Fibroblast of pulmonary artery (primary cell): ENCODE measurements at places on chromosomes 2 and 18.

- no peak for DNase-seq
These were observed 121.9 kb downstream of the MCFD2 start for GRCh38 chr2:46793423-46794416.

GRCh38 chr2:27940090-27940671, 49.7 kb downstream of the BABAM2 start:
- DNase-seq: no peak

GRCh38 chr18:6509417-6509816, 94.7 kb upstream of the L3MBTL4 start:
- DNase-seq: no peak

GRCh38 chr2:28362991-28363521, 29.6 kb upstream of the FOSL2 start:
- DNase-seq: no peak

- DNase-seq: no peak
These were observed 111.0 kb downstream of the CERS6 start for GRCh38 chr2:168566974-168567665.

DNA sequence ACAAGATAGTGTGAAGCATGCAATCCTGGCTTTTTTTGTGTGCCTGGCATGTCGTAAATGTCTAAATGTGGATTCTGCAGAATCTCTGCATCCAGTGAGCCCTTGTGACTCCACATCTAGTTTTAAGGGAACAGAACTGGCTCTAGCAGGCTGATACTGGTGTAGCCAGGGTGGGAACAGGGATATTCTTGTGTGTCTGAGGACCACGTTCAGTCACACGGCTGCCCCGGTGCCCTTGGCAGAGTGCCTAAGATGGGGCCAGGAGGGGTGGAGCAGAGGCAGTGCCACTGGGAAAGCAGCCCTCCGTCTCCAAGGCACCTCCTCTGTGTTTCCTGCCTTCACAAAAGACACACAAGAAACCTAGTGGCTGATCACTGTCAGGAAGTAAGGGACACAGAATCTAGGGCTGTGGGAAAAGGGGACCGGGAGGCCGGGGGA, 91.5 kb upstream of the PARD3B start:
- peak; percentile 26 for DNase-seq

DNA sequence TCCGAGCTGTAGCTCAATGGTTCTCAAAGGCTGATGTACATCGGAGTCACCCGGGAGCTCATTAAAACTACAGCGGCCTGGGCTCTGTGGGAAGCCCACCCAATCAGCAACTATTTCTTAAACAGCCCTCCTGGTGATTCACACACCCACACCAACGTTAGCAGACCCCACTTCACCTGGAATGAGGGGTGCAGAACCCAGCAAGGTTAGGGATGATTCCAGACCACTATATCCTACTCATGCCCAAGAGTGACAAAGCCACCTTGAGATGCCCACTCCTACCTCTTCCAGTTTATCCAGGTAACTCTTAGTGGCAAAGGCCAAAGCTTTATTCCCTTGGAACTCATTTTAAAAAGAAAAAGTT, 149.7 kb downstream of the RHBDD1 start:
- DNase-seq: no peak

GRCh38 chr2:130966149-130966774, 127.0 kb downstream of the FAM168B start:
- no peak for DNase-seq

DNA sequence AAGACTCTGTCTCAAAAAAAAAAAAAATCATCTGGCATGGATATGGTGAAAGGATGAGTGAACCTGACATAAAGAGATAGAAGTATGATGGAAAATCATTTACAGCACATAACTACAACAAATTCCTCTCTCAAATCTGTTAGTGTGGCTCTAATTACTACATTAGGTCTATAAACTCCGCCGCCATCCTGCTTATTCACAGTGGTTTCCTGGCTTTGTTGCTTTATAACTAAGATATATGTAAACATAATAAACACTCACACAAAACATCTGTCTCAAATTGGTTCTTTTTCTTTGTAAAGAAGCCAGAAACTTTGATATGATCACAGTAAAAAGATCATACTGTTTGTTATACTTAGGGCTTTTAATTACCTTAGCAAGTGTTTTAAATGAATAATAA, 412.6 kb upstream of the FAM98A start:
- no peak for DNase-seq

- DNase-seq: no peak
These were observed 67.1 kb upstream of the EPAS1 start for GRCh38 chr2:46230115-46230571.

DNA sequence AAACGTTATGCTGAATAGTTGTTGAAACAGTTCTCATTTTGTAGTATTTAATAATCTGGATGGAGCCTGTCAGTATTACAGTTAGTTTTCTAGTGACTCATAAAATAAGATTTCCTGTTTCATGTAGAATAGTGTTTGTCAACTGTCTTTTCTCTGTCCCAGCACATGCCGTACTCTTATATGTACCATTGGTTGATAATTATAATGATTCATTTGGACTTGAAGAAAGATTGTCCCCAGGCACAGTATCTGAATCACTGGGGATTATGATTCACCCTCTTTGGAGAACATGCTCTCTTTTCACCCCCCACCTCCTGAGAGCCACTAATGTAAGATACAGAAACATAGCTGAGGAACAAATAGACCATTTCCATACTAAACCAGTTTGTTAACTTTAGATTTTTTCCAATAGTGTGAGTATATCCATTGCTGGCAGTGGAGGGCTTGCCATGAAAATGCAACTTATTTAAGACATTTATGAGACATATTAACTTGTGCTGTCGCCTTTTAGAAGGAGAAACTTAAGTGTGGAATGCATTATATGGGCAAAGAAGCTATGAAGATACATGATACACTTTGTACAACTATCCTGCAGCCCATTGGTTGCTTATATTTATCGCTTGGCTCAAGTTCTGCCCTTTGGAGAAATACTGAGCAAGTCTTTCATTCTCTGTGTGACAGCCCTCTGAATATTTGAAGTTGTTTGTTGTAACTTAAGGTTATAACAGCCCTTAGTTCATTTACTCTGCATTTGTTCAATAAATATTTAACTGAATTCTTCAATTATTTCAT, 12.4 kb downstream of the COPS8 start:
- peak; percentile 94 for DNase-seq

- DNase-seq: peak; percentile 98
These were observed 214.1 kb upstream of the COPS8 start for GRCh38 chr2:236871500-236872001.

GRCh38 chr2:9006368-9006767, 2.9 kb upstream of the MBOAT2 start:
- no peak for DNase-seq

DNA sequence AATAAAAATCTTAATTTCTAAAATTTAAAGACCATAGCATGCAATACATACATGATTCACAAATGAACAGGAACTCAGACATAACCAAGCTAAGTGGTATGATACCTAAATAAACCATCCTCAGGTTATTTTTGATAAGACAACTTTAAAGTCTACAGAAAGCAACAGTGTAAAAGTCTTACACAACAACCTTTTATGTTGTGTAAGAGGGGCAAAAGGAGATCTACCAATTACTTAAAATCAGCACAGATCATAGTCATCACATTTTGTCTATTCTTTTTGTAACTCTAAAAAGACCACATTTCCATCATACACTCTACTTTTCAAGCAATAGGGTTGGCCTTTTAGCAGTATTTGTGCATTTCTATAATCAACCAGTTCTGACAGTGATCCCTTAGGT, 16.3 kb downstream of the SP3 start:
- DNase-seq: no peak

GRCh38 chr2:8542381-8543059, 139.3 kb upstream of the ID2 start:
- no peak for DNase-seq

GRCh38 chr2:235827585-235827992, 333.7 kb downstream of the AGAP1 start:
- DNase-seq: peak; percentile 5
